Activated gamma-delta T cell (primary cell): ENCODE measurements at places on chromosomes 5 and 9.

GRCh38 chr5:141476132-141476911, 556 bp downstream of the PCDHGC3 start:
- no peak for DNase-seq

- DNase-seq, result no peak
Observed at GRCh38 chr5:68424799-68425537, 209.4 kb downstream of the PIK3R1 start.

- no peak for DNase-seq
Observed at GRCh38 chr5:143412661-143413342, 9.3 kb upstream of the NR3C1 start.

DNA sequence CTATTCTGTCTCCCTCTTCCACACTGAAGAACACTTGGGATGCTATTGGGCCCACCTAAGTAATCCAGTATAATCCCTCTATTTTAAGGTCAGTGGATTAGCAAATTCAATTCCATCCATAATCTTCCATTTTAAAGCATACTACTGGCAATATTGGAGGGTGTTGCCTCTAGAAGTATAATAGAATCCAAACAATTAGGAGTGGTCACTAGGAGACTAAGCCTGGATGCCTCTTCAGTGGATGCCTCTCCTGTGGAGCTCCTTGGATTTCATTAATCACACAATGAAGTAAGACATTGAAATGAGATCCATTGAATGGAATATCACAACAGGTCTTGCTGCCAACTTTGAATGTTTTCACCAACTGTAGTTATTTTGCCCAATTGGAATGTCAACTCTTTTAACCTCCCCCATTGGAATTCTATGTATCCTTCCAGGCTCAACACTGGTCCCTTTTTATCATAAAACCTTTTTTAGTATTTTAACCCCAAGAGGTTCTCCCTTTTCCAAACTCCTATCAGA, 311.6 kb downstream of the PLK2 start:
- DNase-seq, result no peak

DNA sequence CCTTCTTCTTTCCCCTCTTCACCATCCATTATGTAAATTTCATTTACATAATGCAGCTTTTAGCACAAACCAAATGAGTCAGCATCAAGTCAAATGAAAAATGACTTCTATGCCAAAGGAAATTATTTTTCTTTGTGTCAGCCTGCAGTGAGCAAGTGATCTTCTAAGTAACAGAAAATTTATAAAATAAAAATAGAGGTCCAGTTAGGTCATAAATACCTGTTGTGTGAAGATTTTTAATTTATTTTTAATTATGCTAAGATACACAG, 16.7 kb upstream of the THG1L start:
- no peak for DNase-seq
